Liver (tissue), 10 donors: ENCODE measurements at places on chromosomes 4 and X. TPM values are rescaled to one million over a fixed set of nuclear protein-coding genes. Genes with fewer than 3 reads are reported as not detected.

DNA sequence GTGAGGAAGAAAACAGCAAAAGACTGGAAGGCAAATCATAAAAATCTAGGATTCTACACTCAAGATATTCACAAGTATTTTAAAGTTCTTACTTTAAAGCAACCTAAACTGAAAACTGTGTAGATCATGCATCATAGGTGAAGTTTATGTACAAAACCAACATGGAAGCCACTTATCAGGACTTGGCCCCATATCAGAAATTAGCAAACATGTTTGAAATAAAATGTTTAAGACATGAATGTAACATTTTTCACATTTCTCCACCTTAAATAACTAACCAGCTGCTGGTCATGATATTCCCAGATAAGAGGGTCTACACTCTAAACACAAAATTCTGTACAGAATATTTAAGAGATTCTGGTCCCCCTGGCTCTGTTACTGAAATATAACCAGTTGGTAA is 38.5 kb downstream of the APBB2 start:
- no peaks in the 10 kb centered on the region for H3K36me3 ChIP-seq
- H3K4me1 ChIP-seq = peaks cover 4% of the 10 kb centered on the region
- no peak overlapping the region for H3K4me3 ChIP-seq
- DNase-seq = no peak

DNA sequence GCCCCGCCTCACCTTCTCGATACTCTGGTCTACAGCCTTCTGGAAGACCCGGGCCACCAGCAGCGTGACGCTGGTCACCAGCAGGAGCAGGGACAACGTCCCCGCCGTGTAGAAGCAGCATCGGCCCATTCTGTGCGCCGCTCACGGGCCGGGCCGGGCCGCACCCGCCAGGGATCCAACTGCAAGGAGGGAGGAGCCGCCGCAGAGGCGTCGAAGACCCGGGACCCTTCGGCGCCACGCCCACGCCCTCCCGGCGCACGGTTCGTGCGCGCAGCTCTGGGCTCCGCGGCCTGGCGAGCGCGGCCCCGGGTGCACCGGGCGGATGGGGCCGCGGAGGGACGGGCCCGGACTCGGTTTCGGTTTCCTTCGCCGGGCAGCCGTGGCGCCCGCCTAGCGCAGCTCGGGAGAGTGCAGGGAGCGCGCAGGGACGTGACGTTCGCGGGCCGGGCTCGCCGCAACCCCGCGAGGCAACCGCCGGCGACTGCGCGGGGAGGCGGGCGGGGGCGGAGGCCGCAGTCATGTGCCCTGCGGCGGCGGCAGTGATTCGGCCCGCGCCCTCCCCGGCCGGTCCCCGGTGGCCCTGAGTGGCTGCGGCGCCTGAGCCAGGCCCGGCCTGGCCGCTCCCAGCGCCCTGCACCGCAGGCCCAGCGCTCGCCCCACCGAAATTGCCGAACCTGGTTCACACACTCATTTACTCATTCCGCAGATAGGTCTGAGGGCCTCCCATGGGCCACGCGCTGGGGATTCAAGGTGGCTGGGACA is at the start of gene SCARB2:
Gene SCARB2 (minus strand): TSS at position 410 of the 762 bp plus-strand sequence. CDS start 281 bp downstream, at position 129.
- H3K4me3 ChIP-seq = peak within 1 kb of the TSS; percentile 94
- peaks cover 8% of the 10 kb centered on the region for H3K4me1 ChIP-seq
- no peaks in the 10 kb centered on the region for H3K27me3 ChIP-seq

- no peaks in the 10 kb centered on the region for H3K36me3 ChIP-seq
- no peak overlapping the region for H3K27ac ChIP-seq
- H3K4me3 ChIP-seq = no peak overlapping the region
- H3K27me3 ChIP-seq = no peaks in the 10 kb centered on the region
- DNase-seq = no peak
These were observed 52.6 kb downstream of the PCYT1B start for GRCh38 chrX:24594501-24594900.

GRCh38 chr4:3075652-3075981 is 1.1 kb downstream of the HTT start:
- no peaks in the 10 kb centered on the region for H3K36me3 ChIP-seq
- H3K4me1 ChIP-seq = peaks cover 7% of the 10 kb centered on the region
- H3K27me3 ChIP-seq = no peaks in the 10 kb centered on the region
- no peak for DNase-seq

GRCh38 chrX:46433892-46434291 is 111.3 kb downstream of the ZNF674 start:
- H3K4me1 ChIP-seq = no peaks in the 10 kb centered on the region
- no peak overlapping the region for H3K4me3 ChIP-seq
- no peaks in the 10 kb centered on the region for H3K27me3 ChIP-seq
- no peak for DNase-seq

DNA sequence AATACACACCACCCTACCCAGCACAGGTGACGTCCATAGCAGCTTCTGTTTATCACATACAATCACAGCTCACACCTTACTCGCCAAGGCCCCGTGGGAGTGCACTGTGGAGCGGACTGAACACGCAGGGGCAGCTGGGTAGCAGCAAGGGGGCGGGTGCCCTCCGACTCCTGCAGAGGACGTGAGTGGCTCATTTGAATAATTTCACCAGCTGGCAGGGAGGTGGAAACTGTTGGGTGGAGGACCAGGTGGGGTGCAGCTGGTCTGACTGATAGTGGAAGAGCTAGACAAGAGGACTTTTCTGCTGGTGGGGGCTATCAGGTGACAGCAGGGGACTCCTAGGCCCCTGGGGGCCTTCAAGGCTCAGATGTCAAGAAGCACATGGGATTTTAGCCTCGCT is 16.3 kb downstream of the MAN2B2 start:
- no peak for DNase-seq
- no peaks in the 10 kb centered on the region for H3K4me1 ChIP-seq
- H3K4me3 ChIP-seq = no peak overlapping the region
- H3K27me3 ChIP-seq = no peaks in the 10 kb centered on the region
- H3K27ac ChIP-seq = no peak overlapping the region

DNA sequence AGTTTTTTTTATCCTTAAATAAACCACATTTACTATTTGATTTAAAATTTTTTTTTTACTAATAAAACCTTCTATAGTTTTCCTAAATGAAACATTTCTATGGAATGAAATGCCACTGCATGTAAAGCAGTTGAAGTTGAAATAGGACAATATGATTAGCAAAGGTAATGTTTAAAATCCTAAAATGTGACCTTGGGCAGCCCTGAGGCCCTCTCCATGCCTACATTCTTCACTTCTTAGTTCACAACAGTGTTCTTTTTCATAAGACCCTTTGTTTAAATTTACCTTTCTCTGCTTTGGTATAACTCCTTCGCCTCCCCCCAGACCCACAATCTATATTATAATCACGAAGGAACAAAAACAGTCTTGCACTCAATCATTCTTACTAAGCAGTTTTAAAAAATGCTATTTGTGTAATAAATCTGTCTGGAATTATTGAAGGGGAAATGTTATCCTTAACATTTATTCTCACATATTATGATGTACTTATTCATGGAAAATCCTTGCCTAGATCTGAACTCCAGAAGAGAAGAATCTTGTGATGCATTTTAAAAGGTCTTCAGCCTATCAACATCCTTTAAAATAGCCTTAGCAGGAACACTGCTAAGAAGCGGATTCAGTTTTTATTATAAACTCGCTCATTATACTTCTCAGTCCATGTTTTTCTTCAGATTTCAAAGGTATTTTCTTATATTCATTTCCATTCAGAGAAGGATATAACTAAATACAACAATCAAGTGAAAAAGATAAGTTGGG is 124.6 kb upstream of the NAP1L5 start:
- H3K27ac ChIP-seq = peak overlapping the region; percentile 77
- H3K36me3 ChIP-seq = no peaks in the 10 kb centered on the region
- no peaks in the 10 kb centered on the region for H3K27me3 ChIP-seq
- H3K4me1 ChIP-seq = peaks cover 25% of the 10 kb centered on the region
- no peak for DNase-seq

DNA sequence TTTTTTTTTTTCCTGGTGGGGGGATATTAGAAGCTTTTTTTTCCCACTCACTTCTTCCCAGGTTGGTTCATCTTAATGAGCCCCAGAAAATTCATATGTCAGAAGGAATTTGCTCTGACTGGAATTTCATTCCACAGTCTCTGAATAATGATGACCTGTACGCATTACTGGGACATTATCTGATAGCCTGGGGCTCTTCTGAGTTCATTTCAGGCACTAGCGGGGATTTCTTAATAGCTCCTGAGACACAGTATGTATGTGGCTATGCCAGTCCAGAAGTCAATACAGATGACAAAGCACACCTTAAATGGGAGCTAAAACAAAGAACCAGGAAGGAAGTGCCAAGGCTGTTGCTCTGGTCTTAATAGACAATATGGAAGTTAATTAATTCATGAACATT is 295.2 kb upstream of the IGFBP7 start:
- DNase-seq = no peak
- H3K4me1 ChIP-seq = no peaks in the 10 kb centered on the region
- H3K4me3 ChIP-seq = no peak overlapping the region
- no peak overlapping the region for H3K27ac ChIP-seq
- no peaks in the 10 kb centered on the region for H3K36me3 ChIP-seq

DNA sequence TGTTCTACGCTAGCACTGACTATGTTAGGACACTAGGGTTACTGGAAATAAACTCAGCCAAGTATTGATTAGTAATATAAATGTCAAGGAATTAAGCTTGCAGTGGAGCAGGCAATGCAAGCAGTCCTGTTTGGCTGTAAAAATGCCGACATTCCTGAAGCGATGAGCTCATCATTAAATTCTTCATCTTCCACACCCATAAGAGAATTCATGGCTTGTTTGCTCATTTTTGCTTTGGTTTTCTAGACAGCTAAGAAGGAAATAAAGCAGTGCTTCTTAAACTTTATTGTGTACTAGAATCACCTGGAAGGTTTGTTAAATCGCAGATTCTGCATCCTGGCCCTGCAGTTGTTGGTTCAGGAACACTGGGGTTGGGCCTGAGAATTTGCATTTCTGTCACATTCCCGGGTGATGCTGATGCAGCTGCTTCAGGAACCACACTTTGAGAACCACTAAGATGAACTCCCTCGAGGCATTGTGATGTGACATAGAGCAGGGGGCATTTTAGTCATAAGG is 17.8 kb downstream of the ANXA3 start:
- H3K27me3 ChIP-seq = no peaks in the 10 kb centered on the region
- no peak overlapping the region for H3K4me3 ChIP-seq
- no peaks in the 10 kb centered on the region for H3K4me1 ChIP-seq
- no peak for DNase-seq

DNA sequence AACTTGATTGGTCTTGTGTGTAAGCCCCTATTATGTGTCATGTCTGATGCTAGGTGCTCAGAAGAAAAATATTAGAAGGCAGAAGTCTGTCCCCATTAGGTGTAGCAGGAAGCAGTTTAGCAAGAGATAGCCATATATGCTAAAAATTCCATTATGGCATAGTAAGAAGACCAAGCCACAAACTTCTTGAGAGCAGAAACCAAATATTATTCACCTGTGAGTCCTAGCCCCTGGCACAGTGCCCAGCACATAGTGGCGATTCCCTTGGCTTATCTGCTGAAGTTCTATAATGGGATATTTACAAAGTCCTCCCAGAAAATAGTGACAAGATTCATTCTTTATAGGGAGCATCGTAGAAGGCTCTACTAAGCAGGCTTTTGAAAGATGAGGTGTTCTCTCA is 174.4 kb downstream of the RAB28 start:
- H3K27me3 ChIP-seq = no peaks in the 10 kb centered on the region
- H3K27ac ChIP-seq = no peak overlapping the region
- DNase-seq = no peak
- no peak overlapping the region for H3K4me3 ChIP-seq
- no peaks in the 10 kb centered on the region for H3K4me1 ChIP-seq

- no peaks in the 10 kb centered on the region for H3K4me1 ChIP-seq
- H3K27me3 ChIP-seq = no peaks in the 10 kb centered on the region
- no peak for DNase-seq
- no peak overlapping the region for H3K4me3 ChIP-seq
- no peaks in the 10 kb centered on the region for H3K36me3 ChIP-seq
These were observed 61.6 kb upstream of the MAPK10 start for GRCh38 chr4:86421461-86421860.

- peaks cover 4% of the 10 kb centered on the region for H3K36me3 ChIP-seq
- H3K27ac ChIP-seq = no peak overlapping the region
- DNase-seq = no peak
These were observed 8.8 kb upstream of the DGAT2L6 start for GRCh38 chrX:70168238-70169188.

DNA sequence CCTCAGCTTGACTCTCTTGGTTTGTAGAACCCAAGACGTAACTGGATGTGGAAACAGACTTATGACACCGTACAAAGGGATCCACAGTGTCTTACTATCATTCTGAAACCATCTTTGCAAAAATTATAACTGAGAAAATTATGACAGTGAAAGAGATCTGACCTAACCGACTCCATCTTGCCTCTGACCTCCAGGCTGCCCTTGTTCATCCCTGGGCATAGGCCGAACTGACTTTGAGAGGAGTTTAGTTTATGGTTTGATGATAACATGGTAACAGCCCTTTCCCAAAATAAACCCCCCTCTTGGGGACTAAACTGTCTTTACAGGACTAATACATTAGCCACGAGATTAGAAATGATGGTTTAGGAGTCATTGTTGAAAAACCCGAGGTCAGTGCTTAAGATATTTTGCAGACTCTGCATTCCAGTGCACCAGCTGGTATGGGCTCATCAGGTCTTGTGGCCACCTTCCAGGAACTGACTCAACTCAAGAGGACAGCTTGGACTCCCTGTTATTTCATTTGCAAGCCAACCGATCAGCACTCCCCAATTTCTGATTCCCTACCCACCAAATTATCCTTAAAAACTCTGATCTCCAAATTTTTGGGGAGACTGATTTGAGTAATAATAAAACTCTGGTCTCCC is 49.6 kb downstream of the CASP3 start:
- H3K36me3 ChIP-seq = no peaks in the 10 kb centered on the region
- H3K27ac ChIP-seq = no peak overlapping the region
- no peaks in the 10 kb centered on the region for H3K27me3 ChIP-seq
- no peaks in the 10 kb centered on the region for H3K4me1 ChIP-seq

GRCh38 chr4:90546114-90546513 is 418.9 kb downstream of the CCSER1 start:
- H3K4me1 ChIP-seq = no peaks in the 10 kb centered on the region
- no peak overlapping the region for H3K27ac ChIP-seq
- H3K27me3 ChIP-seq = no peaks in the 10 kb centered on the region

GRCh38 chr4:41360214-41360920 is 103.6 kb downstream of the UCHL1 start:
- H3K4me1 ChIP-seq = peaks cover 12% of the 10 kb centered on the region
- peak overlapping the region; percentile 95 for H3K4me3 ChIP-seq
- H3K27me3 ChIP-seq = no peaks in the 10 kb centered on the region
- no peaks in the 10 kb centered on the region for H3K36me3 ChIP-seq

The ARMCX1 gene
- total RNA-seq = 9.0 TPM

The FAM13A gene
- total RNA-seq = 14.9 TPM

The FGF2 gene
- total RNA-seq = 1.4 TPM

The TMPRSS11D gene
- not detected for total RNA-seq

The EXOC1L gene
- not detected for total RNA-seq
